ENCODE measurements at places on chromosomes 1 and 21.

- no peak for DNase-seq
Observed at GRCh38 chr1:241848686-241849344, 811 bp downstream of the EXO1 start.

GRCh38 chr1:160206421-160207117, 1.4 kb downstream of the PEA15 start:
- no peak for DNase-seq

DNA sequence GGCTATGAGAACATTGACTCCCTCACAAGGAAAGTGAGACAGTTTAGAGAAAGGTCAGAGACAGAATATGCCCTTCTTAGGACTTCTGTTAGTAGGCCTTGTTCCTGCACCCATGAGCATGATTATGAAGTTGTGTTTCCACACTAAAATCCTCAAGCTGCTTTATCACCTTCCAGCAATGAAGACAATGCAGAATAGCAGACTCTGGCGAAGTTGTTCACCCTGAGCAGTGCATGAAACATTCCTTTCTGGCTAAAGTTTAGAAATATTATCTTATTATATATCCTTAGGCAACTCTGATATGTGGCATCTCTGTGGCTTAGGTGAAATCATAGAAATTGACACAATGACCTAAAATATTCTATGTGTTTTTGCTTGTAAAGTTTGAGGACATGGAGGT, 13.9 kb upstream of the OR2G2 start:
- DNase-seq = no peak

- DNase-seq = peak; percentile 67
Observed at GRCh38 chr1:25549273-25550154, 6.1 kb downstream of the LDLRAP1 start.

DNA sequence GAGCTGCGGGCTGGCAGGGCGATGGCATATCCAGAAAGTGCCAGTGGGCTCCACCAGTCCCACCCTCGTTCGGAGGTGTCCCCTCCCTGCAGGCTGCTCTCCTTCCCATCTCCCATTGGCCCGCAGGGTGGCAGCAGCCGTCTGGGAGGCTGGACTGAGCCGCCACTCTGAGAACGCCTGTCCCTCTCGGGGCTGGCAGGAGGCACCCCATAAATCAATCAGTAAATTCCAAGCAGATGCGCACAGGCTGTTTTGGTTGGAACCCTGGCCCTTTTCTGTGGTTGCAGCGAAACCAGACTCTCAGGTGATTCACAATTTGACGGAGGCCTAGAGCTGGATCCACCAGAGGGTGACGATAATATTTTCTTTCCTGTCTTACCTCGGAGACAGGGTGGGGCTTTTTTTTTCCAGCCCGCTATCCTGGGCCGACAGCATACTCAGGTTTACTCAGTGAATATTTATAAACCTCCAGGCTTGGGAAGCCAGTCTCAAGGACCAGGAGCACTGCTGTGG, 99.7 kb downstream of the GLIS1 start:
- no peak for DNase-seq

GRCh38 chr1:184075055-184076029, 23.8 kb downstream of the TSEN15 start:
- DNase-seq = no peak

- DNase-seq = no peak
Observed at GRCh38 chr1:205525495-205526285, 21.2 kb downstream of the CDK18 start.

DNA sequence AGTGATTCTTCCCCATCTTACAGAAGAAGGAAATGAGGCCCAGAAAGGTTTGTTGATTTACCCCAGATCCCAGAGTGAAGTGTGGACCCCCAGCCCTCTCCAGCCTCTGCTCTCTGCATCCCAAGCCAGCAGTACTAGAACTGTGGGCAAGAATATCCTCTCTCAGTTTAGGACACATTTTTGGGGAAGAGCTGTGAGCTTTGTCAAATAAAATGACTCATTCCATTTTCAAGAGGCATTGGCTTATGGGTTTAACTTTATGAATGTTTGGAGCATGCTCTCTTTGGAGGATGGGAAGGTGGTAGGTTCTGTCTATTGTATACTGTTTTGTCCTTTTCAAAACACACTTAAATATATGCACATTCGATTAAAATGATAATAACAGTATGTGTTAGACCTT, 70.6 kb upstream of the CNTN2 start:
- DNase-seq = no peak

DNA sequence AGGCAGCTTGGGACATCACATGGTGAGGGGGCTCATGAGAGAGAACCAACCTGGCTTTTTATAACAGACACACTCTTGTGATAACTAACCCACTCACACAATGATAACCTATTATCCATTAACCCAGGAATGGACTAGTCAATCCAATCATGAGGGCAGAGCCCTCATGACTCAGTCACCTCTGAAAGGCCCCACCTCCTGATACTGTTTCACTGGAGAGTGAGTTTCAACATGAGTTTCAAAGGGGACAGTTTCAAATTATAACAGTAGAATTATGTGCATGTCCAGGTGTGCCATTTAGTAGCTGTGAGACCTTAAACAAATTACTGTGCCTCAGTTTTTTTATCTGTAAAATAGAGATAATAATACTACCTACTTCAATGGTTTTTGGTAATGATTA, 47.6 kb upstream of the PPP2R5A start:
- no peak for DNase-seq

- no peak for DNase-seq
Observed at GRCh38 chr1:180230791-180231505, 884 bp downstream of the LHX4 start.

DNA sequence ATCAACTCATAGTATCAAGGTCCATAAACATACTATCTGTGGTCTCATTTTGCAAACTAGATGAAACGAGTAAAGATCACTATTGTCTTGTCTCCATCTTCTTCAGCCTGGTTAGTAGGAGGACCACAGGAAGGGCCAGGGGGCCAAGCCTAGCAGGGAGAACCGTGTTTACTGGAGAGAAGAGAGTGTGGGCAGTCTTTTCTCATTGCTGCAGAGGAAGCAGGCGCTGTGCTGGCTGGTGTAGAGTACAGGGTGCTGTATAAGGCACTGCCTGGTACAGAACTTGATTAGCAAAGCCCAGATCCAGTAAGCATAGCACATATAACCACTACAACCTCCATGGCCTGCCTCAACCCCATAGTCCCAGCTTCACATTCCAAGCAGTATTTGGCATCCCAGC, 10.0 kb upstream of the B4GALT3 start:
- no peak for DNase-seq

DNA sequence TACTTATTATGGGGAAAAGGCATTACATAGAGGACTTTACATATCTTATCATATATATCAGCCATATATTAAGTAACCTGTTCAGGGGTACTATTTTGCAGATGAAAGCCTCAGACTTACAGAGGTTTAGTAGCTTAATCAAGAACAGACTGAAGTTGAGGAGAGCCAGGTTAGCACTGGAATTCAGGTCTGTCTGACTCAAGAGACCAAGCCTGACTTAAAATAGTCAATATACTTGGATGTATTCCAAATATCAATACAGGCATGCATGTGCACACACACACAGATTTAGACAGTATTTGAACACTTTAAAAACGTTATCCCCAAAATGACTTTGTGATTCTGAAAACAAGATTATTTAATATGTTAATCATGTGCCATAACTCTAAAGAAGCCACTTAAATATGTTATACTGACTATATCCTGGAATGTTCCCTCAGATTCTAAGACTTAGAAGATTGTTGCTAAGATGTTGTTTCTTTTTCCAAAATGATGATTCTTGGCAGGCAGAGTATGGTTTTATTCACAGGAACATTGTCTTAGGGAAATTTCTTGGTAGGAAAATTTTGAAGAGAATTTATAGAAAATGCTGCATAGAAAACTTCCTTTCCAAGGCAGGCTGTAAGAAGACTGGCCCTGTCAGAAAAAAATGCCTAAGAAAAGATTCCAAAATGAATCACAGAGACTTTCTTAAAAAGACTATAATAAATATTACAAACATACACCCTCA, 61.6 kb downstream of the ADAMTS1 start:
- no peak for DNase-seq

DNA sequence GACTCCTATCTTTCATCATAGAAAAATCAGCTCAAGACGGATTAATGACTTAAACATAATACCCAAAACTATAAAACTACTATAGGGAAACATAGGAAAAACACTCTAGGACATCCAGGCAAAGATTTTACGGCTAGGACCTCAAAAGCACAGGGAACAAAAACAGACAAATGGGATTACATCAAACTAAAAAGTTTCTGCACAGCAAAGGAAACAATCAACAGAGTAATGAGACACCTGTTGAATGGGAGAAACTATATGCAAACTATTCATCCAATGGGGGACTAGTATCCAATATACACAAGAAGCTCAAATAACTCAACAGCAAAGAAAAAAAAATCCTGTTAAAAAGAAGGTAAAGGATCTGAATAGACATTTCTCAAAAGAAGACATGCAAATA, 18.6 kb downstream of the NSL1 start:
- DNase-seq = no peak

- no peak for DNase-seq
Observed at GRCh38 chr1:182392050-182393028, 749 bp upstream of the GLUL start.

GRCh38 chr1:9292361-9293240, at the start of gene SPSB1:
Gene SPSB1, plus strand, starts transcription at chr1:9292894. Its CDS starts 62,998 bp downstream, at chr1:9355892.
- peak; percentile 64 for DNase-seq
